ENCODE measurements at places on chromosomes 5 and 9.

DNA sequence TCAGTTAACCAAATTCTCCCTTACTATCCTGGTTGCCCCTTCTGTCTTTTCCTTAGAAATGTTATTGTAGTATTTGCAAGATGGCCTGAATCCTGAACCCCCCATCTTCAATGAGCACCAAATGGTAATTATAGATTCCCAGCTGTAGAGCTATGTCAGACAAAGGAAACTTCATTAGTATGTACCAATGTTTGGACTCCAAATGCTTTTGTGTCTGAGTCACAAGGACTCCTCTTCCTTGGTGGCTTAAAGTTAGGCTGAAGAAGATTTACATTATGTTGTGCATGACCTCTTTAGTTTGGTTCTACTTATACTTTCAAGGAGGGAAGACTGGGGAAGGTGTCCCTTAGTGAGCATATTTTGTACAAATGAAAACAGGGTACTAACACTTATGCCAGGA, 105.9 kb upstream of the CDKN2B start:
- no peak for DNase-seq

DNA sequence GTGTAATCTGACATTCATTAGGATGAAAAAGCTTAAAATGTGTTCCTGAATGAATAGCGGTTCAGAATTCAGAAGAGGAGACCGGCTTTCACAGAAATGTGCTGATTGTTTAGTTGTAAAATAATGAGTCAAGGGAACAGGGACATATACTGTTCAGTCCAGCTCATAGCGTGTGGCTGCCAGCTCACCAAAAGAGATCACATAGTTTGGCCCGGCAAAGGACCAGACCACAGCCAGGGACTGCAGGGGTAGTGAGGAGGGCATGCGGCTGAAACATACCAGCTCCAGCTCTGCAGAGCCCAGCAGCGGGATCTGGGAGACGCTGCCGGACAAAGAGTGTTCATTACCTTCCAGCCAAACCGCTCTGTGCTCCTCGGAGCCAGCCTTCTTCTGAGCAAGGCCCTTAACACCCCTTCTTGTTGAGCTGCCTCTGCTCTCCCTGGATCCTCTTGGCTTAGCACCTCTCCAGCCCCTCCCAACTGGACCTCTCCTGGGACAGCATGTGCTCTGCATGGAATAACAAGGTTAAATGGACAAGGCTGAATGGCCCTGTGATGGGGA, 116.8 kb upstream of the CNTLN start:
- no peak for DNase-seq

DNA sequence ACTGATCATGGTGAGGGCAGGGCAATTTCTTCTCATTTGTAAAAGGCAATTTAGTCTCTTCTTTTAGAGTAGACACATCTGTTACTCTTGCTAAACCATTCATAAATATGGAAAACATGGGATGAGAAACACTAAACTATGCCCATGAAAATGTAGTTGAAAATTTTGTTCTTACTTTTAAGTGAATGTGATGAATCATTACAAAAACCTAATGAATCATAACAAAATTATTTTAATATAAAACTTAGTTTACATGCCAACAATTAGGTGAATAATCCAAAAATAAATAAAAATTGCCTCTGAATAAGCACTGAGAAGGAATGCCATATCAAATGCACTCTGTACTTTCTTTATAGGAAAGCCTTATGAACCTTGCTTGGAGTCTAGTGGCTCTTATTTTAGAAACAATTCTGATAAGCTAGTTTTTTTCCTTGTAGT, 297.7 kb upstream of the EFNA5 start:
- DNase-seq, result no peak

- DNase-seq, result no peak
Observed at GRCh38 chr9:136180586-136180985, 24.3 kb downstream of the LHX3 start.

GRCh38 chr9:93447655-93448054, 3.8 kb upstream of the FAM120A start:
- DNase-seq, result no peak

DNA sequence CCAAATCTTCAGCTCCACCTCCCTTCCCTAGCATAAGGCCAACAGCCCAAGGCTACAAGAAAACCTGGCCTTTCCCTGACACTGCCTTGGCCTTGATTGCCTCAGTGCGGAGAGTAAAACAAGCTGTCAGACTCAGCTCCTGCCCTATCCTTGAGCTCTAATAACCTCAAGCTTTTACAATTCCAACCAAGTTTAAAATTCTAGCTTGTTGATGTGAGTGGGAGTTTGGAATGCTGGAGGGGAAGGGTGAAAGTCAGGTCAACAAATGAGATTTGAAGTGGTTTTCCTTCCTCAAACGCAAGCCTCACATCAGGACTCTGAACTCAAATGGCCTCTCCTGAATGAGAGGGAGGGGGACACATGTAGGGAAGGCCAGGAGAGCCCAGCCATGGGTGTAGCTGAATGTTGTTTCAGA, 197.0 kb upstream of the VLDLR start:
- no peak for DNase-seq

DNA sequence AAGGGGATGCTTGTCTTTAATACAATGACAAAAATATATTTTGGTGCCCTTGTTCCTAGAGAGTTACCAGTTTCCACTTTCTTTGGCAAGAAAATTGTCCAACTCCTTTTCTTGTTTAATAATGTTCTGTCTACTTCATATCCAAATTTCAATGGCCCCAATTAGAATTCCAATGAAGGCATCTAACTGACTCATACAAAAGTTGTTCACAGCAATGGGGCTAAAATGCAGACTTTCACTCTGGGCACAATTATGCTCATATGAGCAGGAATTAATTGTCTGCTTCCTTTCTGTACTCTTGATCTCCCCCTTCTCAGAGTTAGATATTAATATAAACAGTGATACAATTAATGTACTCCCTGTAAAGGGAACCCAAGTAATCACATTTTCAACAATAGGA, 42.1 kb upstream of the ZNF622 start:
- no peak for DNase-seq

DNA sequence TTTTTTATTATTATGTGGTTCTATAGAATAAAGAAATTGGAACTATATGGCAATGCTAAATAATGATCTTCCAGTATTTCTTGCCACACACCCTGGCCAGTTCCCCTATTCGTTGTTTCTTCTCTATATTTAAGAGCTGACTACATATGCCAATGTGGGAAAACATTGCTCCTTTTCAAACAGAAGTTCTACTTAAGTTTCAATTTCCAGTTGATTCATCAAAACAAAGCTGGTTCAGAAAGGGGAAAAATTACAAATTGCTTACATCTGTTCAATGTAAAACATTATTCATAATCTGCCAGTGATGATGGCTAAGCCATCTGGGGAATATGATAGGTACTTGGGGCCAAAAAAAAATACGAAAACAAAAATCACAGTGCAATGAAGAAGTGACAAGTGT, 76.9 kb downstream of the ST8SIA4 start:
- DNase-seq, result no peak

GRCh38 chr5:166602271-166602670, 1689.2 kb upstream of the WWC1 start:
- DNase-seq, result no peak

GRCh38 chr9:134811673-134812342, 68.8 kb upstream of the FCN2 start:
- no peak for DNase-seq

- DNase-seq, result peak; percentile 22
Observed at GRCh38 chr9:76458903-76459693, at the start of gene GCNT1. GCNT1 (plus strand) TSS chr9:76459182; CDS start chr9:76502382, 43,200 bp downstream.

DNA sequence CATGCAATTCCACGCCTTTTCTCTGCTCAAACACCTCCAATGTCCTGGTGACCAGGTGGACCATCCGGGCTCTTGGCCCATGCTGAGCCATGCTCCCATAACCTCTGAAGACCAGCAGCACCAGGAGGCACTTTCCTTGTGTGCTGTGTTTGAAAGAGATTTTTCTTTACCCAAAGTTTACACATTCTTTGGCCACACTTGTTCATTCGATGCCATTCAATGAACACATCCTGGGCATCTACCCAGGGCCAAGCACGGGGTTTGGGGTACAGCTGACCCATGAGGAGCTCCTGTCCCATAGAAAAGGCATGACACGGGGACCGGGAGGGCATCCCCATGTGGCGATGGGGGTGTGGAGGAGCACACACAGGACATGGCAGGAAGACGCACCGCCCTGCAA, 77.1 kb upstream of the IRX1 start:
- DNase-seq, result no peak

- DNase-seq, result no peak
Observed at GRCh38 chr9:84701801-84702200, 32.3 kb downstream of the NTRK2 start.

DNA sequence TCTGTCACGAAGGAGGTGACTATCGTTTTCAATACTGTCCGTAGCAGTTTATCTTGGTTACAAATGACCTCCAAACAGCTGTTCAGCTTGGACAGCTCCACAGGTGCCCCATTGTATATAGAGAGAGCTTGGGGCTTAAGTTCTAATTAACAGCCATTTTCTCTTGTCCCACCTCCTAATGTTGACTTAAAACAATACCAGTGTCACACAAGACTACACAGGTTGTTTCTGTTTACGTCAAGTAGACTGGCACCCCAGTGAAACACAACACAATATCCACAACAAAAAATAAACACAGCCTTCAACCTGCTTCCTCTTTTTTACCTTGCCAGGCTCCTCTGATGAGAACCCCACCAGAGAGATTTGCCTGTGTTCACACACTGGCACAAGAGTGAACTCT, 39.8 kb upstream of the TLE1 start:
- DNase-seq, result no peak

- DNase-seq, result no peak
Observed at GRCh38 chr5:53368516-53368915, 111.9 kb upstream of the FST start.

DNA sequence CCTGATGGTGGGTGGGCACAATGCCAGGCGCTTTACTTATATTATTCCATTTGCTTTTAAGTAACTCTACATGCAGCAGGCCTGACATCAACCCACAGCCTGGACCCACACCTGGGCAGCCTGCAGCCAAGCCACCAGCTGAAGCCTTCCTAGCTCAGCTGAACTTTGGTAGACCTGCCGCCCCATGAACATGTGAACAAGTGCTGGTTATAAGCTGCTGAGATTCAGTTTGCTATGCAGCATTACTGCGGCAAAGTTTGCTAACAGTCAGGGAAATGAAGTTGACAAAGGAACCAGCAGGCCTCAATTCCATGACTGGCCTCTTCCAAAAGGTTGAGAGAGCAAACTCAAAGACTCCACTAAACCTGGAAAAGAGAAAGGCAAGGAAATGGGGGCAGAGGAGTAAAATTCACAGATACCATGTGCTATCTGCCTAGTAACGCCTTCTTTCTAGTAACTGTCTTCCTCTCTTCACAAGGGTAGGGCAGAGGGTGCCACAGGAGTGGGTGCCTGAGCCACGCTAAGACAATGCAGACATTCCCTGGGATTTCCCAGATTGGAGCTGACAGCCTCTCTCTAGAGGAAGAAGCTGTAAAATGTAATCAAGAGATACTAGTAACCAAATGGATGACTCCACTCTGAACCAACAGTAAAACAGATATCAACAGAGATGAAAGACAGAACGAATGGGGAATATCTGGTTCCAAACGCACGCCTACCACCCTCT, 2.9 kb downstream of the BOD1 start:
- no peak for DNase-seq

DNA sequence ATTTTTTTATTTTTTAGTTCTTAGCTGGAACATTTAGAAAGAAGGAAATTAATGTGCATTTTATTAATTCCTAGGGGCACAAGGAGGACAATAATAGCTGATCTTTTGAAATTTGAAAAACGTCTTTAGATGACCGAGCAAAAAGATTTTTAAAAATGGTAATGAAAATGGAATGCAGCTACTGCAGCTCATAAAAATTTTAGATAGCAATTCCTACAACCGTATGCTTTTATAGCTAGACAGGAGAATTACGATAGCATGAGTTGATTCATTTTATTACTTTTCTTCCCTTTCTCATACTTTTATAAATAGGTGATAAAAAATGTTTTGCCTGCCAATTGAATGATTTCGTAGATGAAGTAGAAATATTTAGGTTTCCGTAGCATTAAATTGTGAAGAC, 13.7 kb upstream of the RUFY1 start:
- no peak for DNase-seq

GRCh38 chr5:154923441-154924430, 14.3 kb downstream of the GEMIN5 start:
- DNase-seq, result no peak

DNA sequence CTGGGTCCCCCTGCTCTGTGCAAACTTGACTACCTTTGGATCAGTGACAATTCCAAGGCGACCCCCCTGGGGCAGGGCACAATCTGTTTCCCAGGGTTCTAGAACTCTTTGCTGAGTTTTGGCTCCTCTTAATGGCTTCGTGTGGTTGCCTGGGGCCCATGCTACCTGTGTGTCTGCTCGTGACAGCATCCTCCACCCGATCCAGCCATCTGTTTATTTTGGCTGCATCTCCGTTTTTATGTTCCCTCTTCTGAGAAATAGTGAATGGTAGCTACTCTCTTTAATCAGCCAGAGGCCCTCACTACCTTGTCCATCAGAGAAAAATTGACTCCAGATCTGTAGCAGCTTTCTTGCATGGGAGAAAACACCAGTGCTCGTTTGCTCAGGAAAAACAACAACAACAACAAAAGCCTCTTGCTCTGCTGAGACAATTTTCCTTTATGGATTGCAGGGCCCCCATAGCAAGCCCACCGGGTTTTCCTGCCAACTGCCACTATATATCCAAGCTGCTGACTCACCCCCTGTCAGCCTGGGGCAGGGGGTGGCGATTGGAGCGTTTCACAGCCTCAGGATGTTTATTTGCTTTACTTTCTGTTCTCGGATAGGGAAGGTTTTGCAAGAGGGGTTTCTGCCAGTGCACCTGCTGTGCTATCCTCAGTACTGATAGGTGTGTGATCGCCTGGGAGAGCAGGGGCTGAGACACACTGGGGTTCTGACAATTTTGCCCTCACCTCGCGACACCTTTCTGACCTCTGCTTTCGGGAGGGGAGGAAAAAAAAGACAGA, 607.8 kb downstream of the BNC2 start:
- no peak for DNase-seq

DNA sequence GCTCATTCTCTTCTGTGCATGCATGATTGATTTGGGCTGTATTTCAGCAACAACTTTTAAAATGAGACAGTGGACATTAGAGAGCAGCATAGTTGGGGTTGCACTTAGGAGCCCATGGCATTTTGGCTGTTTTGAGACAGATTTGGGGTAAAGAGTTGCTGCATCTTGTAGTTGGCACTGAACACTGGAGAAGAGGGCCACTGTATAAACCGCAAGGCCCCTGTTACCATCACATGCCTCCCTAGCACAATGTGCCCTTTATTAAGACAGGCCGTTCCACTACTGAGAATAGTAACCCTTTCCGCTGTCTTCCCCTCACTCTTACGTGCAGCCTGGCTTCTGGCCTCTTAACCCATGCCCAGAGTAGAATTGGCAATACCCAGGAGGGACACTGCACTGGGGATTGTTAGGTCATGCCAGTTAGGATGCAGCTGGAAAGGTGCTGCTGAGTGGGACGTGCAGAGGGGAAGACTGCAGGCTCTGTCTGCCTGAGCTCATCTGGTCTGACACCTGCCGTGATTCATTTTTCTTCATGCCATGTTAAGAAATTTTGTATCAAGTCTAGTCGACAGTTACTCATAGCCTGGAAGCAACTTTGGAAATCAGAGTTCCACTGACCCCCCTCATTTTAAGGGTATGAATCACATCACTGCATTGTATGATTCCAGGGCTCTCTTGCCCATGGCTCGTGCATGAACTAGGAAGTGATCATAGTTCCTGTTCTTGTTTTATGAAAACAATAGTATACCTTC, 146.9 kb upstream of the DMRT1 start:
- DNase-seq, result no peak

GRCh38 chr9:136740491-136740890, 2.2 kb downstream of the LCN10 start:
- no peak for DNase-seq
